Activated B cell treated with CpG ODN at 0.5 μM for 24 hours (primary cell): ENCODE measurements at places on chromosomes 13 and 19.

- DNase-seq = no peak
Observed at GRCh38 chr19:6038634-6039405, 60.9 kb upstream of the RANBP3 start.

GRCh38 chr19:3591876-3592613, 6.8 kb downstream of the GIPC3 start:
- DNase-seq = no peak

DNA sequence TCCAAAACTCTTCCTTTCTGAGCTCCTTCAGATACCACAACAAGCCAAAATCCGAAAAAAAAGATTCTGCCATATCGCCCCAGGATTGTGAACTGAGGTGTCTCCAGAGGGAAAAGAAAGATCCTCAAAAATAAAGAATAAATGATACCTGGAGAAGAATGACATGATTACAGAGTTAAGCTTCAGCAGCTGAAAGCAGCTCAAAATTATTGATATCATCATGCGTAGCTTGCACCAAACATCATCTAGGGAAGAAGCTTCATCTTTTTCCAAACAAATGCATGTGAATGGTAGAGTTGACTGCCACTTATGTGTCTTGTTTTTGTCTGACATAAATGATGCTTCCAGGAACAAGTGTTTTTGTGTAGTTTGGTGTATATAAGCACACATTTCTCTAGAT, at the start of gene NLRP9:
Gene NLRP9, minus strand, starts transcription at position 101 of the 400 bp plus-strand sequence. Its CDS starts 28 bp downstream, at position 73.
- DNase-seq = no peak

DNA sequence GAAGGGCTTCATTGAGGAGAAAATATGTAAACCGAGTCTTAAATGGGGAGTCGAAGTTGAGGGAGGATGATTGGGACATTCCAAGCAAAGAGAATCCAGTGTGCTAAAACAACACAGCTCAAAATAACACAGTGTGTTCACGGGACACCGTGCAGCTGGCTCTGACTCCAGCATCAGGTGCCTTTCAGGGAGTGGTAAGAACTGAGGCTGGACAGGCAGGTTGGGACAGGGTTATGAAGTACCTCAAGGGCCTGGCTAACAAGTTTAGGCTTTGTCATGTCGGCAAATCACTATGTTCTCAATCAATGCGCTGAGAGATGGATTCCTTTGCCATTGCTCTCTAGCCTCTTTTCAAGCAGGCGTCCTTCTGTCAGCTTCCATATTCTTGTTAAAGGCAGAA, 27.5 kb upstream of the WDFY2 start:
- no peak for DNase-seq

GRCh38 chr13:110834572-110834971, 80.3 kb downstream of the ANKRD10 start:
- DNase-seq = no peak

GRCh38 chr13:79097201-79097600, 308.9 kb downstream of the RBM26 start:
- DNase-seq = no peak

DNA sequence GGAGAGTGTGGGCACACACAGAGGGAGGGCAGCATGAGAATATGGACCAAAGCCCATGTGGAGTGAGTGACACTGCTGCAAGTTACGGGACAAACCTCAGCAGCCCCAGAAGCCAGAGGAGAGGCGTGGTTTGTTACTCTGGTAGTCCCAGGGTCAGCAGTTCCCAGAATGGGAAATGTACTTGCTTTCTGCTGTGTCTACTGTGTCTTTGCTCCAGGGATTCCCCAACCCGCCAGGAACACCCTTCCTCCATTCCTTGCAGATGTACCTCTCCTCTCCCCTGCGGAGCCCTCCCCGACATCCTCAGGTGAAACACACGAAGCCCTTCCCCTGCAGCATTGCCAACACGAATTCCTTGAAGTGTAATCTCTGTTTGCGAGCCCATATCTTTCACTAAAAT, 47.2 kb downstream of the MYO16 start:
- DNase-seq = no peak

GRCh38 chr19:38209671-38210457, 14.2 kb downstream of the DPF1 start:
- no peak for DNase-seq

DNA sequence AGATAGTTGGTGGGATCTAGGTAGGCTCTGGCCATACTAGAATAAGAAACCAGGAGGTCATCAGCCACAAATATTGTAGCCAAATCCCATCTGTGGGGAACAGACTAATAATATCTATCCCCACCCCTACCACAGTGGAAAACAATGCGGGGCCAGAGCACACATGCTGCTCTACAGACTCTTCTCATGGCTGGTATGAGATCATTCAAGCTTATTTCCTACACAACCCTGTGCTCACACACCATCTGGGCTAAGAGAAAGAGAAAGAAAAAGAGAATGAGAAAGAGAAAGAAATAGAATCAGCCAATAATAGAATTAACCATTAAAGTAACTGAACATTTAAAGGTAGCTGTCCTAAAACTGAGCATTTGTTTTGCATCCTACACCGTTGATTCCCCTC, 1268.4 kb upstream of the SPRY2 start:
- DNase-seq = no peak

DNA sequence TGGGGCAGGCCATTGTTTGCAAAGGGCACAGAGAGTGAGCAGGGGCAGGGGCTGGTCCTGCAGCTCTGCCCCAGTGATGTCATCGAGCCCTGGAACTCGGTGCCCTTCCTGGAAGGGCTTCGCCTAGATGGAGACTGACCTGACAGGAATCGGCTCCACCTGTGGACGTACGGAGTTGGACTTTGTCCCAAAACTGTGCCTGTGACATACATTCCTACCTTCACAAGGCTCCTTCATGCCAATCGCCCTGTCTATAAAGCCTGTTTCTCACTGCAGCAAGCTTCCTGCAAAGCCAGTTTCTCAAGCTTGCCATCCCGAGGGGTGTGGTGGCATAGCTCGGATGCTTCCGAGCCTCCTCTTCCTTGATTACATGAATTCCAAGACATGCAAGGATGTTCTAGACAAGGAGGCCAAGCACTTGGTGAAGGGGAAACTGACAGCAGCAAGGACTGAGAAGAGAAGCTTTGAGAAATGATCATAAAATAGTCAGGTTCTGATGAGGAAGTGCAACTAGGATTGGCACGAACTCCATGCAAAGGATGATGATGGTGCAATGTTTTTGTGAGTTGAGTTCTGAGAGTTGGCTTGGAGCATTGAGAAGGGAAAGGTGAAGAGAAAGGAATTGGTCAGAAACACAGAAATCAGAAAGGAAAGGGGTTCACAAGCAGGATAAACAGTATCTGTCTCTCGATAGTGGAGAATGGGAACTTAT, 73.6 kb upstream of the STK24 start:
- no peak for DNase-seq

GRCh38 chr13:34044660-34045080, 226.7 kb downstream of the RFC3 start:
- no peak for DNase-seq
